IMR-90 (cell line): ENCODE measurements at places on chromosomes 1 and 21.

DNA sequence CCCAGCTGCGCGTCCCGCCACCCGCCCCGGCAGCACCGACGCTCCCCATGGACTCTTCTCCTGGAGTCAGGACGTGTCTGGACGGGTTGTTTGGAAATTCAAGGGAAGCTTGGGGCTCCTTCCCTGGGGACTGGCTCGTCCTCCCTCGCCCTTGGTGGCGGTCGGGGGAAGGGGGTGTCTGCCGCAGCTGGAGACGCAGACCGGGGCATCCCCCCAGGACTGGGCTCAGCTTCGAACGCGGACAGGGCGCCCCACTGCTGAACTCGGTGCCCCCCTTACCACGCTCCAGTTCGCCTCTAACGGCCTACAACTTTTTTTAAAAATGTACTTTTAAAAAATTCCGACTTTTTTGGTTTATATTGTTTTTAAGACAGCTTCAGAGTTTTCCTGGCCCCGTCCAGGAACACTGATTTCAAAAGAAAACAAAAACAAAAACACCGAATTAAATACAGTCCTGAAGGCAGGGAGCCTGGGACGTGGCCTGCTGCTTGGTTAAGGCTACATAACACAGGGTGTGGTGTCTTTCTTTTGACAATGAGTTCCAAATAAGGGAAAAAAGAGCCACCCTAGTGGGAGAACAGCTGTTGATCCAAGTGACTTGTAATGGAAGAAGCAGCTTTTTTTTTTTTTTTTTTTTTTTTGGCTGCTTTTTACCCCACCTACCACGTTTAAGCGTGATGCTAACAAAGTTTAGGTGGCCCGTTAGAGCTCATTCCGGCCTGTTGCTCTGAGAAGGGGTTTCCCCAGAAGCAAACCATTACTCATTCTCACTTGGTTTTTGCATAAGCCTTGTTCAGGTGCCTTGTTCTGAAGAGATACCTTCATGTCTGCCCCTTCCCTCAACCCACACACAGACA lies 862 bp upstream of the DIPK1A start:
- DNase-seq, result peak; percentile 38

GRCh38 chr1:76176000-76176399 lies 101.5 kb downstream of the ST6GALNAC3 start:
- no peak for DNase-seq

GRCh38 chr1:167737169-167737568 lies 15.4 kb downstream of the MPZL1 start:
- no peak for DNase-seq

GRCh38 chr1:37922767-37923550 lies 23.9 kb downstream of the INPP5B start:
- DNase-seq, result no peak
